ENCODE measurements at places on chromosomes 13 and 19.
A peak's percentile ranks its signal among the peaks of the same experiment; 100 is the strongest.

DNA sequence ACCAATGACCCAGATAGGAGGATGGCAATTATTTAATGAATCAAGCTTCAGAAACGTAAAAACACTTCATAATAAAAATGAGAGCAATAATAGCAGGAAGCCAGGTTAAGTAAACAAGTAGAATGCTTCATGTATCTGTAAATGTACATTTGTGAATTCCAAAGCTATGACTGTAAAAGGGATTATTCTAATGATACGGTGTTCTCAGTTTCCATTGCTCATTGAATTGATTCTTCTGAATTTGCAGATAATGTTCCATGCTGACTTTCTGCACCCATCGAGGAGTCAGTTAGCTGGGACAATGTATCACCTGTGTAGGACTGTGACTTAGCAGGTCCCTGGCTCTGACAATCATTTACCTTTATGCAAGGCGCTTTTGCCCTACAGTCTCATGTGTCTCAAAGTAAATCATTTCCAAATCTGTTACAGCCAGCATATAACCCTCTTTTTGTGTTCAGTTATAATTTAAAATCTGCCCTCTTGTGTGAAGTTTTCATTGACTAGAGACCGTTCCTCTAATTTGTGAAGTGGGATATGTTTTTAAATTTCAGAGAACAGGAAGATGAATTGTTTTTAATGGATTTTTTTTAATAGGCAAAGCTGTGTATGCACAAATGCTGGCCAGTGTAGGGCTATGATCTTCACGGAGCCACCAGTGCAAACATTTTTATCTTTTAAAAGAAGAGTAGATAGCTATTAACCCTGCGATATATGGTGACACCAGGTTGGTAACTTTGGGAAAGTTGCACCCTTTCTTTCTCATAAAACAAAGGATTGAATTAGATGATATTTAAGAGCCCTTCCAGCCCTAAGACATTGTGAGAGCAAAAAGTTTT is 267.1 kb downstream of the KLF5 start:
- no peak for DNase-seq

DNA sequence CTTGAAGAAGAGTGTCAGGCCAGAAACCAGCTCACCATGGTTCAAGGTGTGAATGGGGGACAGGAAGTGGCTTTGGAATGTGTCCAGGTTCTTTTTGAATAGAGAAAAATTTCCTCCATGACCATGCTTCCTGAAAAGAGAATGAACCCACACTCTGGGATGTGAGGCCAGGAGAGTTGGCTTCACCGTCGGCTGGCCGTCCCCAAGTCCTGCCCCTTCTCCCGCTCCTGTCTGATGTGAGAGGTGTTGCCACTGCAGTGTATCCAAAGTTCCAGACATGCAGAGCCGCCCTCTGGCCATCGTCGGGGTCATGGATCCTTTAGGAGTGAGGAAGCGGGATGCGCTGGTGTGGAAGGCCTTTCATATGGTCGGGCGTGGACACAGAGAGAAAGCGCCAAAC is 101.2 kb downstream of the COL4A2 start:
- DNase-seq: no peak

DNA sequence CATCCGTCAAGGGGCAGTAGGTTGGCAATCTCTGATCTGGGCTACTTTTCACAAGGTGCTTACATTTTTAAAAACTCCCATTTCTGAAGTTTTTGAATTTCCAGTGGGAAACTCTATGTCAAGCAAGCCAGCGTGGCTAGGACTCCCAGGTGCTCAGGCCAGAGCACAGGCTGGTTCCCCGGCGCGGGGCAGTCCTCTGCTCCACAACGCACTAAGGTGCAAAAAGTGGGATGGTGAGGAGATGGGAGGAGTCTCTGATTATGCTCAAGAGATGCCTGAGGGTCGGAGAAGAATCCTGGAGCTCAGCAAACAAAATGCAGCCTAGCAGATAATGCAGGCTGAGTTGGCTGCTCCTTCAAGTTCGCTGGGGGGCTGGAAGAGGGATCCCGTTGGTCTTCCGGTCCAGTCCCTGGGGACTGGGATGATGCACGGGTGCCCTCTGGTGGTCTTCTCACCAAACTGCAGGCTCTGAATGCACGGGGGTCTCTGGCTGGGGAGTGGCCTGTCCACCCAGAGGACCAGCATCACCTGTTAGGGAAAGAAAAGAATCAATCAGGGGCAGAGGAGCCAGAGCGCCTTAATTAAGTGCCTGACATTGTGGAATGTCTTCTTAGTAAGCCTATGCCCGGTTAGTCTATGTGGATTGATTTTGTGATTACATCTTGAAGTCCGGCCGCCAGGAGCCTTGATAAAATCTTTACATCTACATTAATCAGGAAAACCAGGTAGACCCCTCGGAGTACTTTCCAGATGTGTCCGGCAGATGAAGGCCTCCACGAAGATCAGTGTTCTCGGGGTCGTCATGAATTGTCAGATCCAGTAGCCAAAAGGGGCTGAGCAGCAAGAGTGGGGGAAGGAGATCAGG is 244.4 kb upstream of the MAB21L1 start:
- peak; percentile 68 for DNase-seq

DNA sequence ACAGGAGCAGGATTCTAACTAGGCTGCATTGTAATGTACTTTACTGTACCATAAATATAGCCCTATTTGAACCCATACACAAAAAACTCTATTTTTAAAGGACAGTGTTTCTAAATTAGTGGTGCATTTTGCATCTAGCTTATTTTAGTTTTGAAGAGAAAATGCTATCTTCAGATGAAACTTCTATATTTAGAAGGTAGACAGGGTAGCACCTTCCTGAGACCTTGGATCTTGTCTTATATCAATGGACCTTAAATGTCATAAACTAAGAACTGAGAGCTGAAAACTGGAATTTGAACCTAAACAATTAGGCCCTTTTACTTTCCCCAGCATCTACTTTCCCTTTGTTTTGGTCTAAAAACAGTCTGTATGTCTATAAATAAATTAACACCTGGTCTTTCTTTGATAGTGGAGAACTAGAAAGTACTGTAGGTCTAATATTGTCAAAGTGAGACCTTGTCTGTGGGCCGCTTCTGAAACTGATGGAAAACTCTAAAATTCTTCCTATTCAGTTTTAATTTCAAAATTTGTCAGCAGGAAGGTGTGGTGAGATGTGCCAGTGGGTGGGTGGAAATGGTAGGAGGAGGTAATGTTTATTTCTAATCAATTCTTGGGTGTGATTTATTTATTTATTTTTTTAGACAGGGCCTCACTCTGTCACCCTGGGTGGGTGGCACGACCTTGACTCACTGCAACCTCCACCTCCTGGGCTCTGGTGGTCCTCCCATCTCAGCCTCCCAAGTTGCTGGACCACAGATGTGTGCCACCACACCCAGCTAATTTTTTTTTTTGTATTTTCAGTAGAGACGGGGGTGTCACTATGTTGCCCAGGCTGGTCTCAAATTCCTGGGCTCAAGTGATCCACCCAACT is 10.1 kb downstream of the COG3 start:
- DNase-seq: no peak

DNA sequence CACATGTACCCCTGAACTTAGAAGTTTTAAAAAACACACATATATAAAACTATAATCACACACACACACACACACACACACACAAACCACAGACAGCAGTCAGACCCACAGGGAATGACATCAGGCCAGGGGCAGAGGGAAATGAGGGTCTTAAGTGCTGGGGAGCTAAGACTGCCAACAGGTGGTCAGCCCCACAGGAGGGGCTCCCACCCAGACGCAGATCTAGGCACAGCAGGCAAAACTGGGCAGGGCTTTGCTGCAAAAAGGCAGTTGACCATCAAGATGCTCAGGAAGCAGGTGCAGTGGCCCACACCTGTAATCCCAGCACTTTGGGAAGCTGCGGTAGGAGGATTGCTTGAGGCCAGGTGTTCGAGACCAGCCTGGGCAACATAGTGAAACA is 121.0 kb upstream of the LSM14A start:
- DNase-seq: no peak

DNA sequence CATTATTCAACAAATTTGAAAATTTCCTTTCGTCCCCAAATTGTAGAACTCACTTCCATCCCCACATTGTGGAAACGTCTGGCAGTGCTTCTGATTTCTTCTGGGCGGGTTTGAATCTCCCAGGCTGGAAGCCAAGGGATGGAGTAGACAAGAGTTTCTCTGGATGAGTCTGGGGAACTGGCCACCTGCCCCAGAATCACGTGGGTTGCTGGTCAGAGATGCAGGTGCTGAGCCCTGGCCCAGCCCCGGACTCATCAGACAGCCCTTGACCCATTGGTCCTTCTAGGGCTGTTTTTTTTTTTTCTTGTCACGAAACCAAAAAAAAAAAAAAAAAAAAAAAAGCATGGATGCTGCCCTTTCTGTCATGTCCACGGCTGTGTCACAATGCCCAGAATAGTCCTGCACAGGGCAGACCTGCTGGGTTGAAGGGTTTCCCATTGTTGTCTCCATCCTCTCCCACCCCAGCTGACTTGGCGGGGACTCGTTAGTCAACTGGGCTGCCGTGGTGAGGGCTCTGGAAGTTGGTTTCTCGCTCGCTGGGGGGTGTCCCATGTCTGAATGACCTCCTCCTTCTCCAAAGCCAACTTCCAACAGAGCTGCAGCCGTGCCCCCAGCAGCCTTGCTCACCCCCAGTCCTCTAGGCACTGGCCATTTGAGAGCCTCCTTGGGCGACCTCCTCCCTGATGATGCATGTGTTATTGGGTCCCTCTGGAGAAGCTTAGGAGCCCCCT is 12.8 kb downstream of the CHST8 start:
- no peak for DNase-seq

GRCh38 chr13:103663996-103664395 is 597.8 kb upstream of the SLC10A2 start:
- DNase-seq: no peak

- no peak for DNase-seq
Observed at GRCh38 chr19:27896091-27896490, 1316.9 kb downstream of the UQCRFS1 start.

GRCh38 chr19:35293808-35294207 is 1.8 kb downstream of the MAG start:
- DNase-seq: no peak

DNA sequence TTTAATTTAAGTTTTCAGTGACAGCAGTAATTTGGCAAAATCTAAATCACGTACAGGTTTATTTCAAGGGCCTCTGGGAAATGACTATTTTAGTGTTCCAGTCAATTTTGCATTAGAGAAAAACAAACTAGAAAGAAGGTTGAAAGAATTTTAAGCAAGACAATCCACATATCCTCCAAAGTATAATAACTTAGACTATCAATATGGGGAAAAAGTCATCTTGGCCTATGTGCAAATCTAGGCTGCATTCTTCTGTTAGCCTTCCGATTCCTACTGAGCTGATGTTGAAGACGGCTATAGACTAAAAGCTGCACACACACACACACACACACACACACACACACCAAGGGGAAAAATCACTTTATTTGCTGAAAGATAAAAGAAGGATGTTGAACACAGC is 81.3 kb downstream of the SLITRK6 start:
- no peak for DNase-seq

Measured in hematopoietic multipotent progenitor cell treated with erythropoietin and hydrocortisone succinate and interleukin-3 and kit ligand, for 6 days (in vitro differentiated cells).